ENCODE measurements at places on chromosomes 13 and 19.

DNA sequence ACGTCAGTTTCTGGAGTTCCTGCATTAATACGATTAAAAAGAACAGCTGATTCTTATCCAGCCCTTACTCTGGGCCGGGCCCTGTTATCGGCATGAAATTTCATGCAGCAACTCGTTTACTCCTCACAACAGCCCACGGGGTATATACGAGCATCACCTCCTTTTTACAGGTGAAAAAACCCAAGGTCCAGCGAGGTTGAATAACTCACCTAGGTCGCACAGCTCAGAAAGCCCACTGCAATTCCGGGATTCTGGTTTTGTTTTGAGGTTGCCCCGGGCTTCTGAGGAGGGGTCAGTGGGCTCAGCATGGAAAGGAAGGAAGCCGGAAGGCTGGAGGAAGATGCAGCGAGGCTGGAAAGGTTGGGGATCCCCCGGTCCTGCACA lies 577 bp upstream of the ACP7 start:
- no peak for DNase-seq

- DNase-seq = no peak
These were observed 737.7 kb downstream of the PCDH9 start for GRCh38 chr13:66492479-66492878.

GRCh38 chr13:48492470-48493065 lies 40.3 kb downstream of the RCBTB2 start:
- DNase-seq = peak; percentile 52

GRCh38 chr19:10019246-10019645 lies 6.0 kb downstream of the RDH8 start:
- DNase-seq = no peak

- peak; percentile 34 for DNase-seq
These were observed at the start of gene PCDH17 for GRCh38 chr13:57631596-57632275. Gene PCDH17 (plus strand): TSS chr13:57631744. CDS start chr13:57632547, 803 bp downstream.

- no peak for DNase-seq
These were observed 76.0 kb upstream of the STK24 start for GRCh38 chr13:98652721-98653462.

DNA sequence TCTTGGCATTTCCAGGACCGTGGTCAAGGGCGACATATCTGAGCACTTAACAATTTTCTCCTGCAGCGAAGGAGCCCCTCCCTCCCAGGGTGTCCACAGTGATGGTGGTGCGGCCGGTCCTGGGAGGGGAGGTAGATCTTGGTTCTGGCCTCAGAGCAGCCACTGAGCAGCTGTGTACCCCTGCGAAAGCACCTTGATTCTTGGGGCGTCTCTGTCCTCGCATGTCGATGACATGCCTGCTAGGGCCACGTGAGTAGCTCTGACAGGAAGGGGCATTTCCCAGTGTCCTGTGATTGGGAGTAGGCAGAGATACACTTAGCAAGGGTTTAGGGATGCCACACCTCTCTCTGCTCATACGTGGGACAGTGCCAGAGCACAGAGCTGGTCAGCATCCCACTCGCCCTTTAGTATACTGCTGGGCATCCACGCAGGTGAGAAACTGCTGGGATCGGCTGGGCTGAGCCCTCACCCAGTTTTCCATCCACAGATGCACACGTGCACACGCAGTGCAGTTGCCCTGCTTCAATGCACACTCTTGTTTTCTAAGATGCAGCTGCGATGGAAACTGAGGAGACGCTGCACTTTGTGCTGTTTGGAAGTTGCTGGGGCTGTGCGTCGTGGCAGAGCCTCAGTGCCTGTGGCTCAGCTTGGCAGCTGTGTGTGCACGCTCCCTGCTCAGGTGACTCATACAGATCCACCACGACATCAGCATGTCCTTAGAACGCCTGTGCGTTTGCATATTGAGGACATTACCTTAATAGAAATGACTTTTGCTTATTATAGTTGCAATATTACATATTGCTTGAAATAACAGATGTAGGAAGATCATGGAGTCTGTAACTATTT lies 66.8 kb downstream of the TEX29 start:
- DNase-seq = no peak

DNA sequence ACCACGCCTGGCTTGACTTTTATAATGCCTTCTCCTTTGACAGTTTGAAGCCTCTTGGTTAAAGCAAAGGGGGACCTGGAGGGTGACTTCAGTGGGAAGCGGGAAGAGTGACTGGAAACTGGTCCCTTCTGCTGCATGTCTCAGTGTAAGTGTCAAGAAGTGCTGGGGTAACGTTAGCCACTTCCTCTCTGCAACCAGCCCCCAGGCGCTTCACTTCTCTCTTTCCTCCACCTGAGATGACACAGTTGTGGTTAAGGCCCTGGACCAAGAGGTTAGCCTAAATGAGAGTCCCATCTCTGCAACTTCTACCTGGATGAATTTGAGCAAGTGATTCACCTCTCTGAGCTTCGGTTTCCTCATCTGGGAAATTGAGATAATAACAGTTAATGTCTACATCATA lies 16.3 kb downstream of the LEUTX start:
- DNase-seq = peak; percentile 38

DNA sequence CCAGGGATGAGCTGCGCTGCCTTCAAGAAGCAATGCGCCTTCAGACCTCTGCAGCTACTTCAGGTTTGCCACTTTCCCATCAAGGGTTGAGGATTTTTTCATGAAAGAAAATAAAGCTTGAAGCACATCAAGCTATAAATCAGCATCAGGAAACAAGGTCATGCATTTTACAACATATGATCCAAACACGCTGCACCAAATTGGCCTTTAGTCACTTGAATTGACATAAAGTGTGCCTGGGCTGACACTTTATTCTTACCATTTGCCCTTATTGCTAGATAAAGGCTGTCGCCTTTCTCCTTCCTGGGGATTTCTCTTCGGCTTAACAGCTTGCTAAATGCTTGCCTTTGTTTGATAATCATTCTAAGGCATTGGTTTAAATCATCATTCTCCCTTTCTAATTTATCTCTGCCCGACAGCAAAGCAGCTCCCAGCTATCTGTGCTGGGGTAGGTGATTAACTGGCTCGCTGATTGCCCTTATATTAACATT lies 87.7 kb downstream of the LHFPL6 start:
- no peak for DNase-seq

GRCh38 chr13:30600496-30600895 lies 17.2 kb upstream of the USPL1 start:
- DNase-seq = no peak

DNA sequence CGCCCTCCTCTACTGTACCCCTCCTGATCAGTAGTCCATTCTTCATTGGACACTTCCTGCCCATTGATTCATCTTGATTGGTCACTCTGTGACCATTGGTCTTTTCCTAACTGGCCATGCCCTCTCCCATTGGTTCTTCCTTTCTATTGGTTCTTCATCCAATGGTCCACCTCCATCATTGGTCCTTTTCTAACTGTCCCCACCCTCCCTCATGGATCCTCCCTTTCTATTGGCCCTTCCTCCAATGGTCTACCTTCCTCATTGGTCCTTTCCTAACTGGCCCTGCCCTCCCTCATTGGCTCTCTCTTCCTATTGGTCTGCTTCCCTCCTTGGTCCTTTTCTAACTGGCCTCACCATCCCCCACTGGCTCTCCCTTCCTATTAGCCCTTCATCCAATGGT lies 7.1 kb downstream of the KLK6 start:
- DNase-seq = no peak

DNA sequence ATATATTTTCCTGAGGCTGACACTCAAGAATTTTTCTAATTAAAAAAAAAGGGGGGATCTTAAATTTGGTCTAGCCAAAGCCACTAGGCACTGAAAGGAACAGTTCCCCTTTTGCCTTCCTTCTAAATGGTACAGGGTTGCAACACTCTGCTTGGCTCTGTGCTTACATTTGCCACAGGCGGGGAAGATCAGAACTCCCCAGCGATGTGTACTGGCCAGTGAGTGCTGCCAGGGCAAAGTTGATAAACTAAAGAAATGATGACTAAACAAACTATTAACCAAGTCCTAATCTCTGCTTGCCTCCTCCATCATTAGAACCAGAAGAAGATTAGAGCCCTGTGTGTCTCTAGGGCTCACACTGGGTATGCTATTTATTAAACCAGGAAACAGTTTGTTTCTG lies 75.3 kb upstream of the SCEL start:
- no peak for DNase-seq

- DNase-seq = no peak
These were observed 41.0 kb upstream of the ZNF91 start for GRCh38 chr19:23436318-23436717.

DNA sequence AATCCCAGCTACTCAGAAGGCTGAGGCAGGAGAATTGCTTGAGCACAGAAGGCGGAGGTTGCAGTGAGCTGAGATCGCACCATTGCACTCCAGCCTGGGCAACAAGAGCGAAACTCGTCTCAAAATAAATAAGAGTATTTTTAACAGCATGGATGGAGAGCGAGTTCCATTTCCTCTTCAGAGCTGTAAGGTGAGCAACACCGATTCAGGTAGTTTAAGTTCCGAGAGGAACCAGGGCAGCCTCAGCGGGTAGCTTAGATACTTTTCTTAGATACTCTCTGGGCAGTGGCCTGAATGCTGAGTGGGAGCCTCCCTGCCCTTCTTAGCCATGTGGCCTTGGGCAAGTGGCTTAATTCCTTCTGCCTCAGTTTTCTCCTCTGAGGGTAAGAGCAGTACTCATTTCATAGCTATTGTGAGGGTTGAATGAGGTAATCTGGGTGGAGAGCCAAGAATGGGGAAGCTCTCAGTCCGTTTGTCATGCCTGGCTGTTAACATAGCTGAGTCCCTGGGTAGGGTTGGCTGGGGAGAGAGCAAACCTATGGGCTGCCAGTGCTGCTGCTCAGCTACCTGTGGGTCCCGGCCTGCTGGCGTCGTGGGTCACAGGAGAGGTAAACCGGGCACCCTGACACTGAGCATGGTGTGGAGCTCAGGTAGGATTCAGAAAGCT lies 4.1 kb downstream of the ATP11A start:
- DNase-seq = no peak

DNA sequence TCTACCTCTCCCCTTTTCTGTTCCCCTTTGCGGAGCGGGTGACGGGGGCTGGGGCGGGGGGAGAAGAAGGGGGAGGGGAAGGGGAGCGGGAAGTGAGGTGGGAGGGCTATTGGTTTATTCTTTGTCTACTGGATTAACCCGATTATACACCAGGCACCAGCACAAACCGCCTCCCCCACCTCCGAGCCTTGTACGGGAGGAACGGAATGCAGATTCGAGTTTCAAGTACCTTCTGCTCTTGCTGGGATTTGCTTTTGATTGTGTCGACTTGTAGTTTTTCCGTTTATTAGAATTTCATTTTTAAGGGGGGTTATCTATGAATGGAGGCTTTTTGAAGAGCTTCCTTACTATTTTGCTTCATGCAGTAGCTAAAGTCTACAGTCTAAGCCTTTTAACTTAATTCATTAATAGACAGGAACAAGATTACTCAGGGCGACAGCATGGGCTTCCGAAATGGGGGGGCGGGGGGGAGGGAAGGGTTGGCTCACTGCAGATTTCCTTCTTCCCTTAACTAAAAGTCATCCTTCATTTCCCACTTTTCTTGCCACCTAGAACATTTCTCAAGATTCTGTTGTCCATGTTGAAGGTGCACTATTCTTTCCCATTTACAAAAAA lies 937 bp upstream of the SPRY2 start:
- peak; percentile 36 for DNase-seq

GRCh38 chr13:44188257-44188656 lies 185.4 kb upstream of the SERP2 start:
- no peak for DNase-seq

Measured in GM13977 (cell line).